ENCODE measurements at places on chromosomes 2 and 18.

GRCh38 chr18:79643054-79643984 is 36.3 kb upstream of the CTDP1 start:
- no peak for DNase-seq

DNA sequence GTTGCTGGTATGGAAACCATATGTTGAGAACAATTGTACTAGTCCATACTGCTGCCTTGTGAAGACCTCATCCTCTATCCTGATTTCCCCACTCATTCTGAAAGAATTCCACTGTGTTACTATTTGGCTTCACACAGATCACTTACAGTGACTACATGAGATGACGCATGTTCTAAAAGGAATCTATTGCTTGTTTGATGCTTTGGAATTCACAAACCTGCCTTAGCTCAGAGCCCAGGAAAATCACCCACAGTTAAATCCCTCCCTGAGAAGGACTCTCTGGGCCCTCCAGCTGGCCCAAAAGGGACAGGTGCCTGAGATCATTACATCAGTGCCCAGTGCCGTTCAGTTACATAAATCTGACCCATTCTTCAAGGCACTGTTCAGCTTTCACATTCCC is 45.3 kb downstream of the KLHL29 start:
- no peak for DNase-seq

DNA sequence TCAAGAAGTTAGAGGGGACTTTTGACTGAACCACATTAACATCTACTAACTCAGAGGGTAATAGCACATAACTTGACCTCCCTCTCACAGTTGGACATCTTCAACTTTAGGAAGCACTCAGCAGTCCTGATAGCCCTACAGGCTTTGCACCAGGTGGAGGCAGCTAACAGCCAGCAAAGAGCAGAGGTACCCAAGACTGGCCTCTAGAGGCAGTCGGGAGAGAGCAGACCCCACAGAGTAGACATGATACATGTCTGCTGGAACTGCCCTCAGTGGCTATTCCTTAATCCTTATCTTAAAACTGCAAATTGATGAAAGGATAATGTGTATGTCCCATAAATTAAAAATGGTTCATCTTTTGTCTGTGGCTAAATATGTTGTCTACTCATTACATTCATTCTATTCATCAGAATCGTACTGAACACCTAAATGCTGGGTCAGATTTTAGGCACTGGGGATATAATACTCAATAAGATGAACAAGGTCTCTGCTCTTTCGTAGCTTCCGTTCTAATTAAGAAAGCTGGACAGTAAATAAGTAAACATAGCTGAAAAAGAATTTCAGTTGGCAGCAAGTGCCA is 49.8 kb downstream of the CAB39 start:
- peak; percentile 1 for DNase-seq

- peak; percentile 35 for DNase-seq
Measured at GRCh38 chr18:59067873-59068272, 71.8 kb upstream of the SEC11C start.

DNA sequence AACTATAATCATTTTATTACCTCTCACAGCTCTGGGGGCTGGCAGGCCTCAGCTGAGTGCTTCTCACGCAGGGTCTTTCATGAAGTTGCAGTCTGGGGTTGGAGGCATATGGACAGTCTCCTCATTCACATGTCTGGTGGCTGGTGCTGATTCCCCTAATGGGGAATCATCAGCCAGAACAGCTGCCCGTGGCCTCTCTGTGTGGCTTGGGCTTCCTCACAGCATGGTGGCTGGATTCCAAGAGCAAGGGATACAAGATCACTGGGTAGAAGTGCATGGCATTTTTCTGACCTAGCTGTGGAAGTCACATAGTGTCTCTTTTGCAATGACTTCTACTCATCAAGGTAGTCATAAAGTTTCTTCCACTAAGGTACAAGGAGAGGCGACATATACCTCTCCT is 59.0 kb upstream of the LAPTM4A start:
- no peak for DNase-seq

GRCh38 chr2:45043174-45043573 is 33.9 kb upstream of the SIX2 start:
- no peak for DNase-seq

DNA sequence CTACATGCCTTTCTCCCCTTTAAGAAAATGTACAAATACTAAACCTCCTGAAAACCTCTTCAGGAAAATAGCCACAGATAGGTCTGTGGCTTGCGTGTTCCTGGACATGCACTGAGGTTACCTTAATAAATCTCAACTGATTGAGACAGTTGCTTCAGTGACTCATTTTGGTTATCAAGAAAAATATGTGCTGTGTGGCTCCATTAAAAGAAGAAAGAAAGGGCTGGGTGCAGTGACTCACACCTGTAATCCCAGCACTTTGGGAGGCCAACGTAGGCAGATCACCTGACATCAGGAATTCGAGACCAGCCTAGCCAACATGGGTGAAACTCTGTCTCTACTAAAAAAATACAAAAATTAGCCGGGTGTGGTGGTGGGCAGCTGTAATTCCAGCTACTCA is 27.1 kb downstream of the CREG2 start:
- no peak for DNase-seq

DNA sequence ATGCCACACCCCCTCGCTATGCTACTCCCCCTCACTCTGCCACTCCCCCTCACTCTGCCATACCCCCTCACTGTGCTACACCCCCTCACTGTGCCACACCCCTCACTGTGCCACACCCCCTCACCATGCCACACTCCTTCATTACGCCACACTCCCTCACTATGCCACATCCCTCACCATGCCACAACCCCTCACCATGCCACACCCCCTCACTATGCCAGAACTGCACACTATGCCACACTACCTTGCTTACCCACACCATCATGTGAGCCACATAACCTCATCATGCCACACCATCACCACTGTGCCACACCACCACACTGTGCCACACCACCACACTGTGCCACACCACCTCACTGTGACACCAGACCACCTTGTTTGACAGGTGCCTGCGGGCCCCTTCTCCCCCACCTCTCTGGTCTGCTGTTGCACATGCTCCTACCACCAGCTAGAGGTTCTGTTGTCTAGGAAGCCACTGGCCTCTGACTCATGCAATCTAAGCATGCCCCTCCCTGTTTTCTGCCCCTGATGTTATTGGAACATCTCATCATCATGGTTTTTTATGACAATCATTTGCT is 22.0 kb downstream of the MARCHF4 start:
- no peak for DNase-seq

DNA sequence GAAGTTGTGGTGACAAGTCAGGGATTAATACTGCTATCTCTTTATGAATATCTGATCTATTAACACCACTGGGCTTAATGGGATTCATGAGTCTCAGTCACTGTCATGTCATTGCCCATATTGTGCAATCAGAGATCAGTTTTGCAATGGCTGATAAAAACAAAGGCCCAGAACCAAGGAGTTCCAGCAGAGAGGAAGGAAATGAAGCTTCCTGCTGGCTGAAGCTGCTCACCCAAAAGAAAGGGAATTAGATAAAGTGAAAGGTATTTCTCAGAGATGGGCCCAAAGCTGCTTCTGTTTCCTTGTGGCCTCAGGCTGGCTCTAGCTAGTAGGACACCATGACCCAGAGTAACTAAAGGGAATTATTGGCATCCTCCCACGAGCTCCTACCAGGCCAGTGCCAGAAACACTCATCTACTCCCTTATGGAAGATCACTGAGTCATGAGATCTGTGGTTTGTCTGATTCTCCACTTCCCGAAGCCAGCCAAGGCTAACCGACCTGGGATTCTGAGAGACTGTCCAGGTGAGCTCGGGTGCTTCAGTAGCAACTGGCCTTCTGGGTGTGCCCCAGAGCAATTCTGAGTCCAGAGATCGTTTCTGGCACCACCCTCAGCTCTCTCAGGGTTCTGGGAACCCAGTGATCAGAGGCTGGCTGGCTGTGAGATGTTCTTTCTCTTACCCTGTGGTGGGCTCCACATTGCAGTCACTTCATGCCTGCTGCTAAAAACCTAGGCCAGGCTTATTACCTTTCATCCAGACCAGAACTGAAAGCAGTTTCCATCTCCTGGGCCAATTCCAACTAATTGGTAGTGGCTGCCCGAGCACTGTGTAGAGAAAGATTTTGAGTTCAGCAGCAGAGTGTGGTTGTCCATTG is 129.5 kb upstream of the PELI1 start:
- no peak for DNase-seq

- DNase-seq, result no peak
Measured at GRCh38 chr2:120675460-120676130, 60.1 kb upstream of the GLI2 start.

DNA sequence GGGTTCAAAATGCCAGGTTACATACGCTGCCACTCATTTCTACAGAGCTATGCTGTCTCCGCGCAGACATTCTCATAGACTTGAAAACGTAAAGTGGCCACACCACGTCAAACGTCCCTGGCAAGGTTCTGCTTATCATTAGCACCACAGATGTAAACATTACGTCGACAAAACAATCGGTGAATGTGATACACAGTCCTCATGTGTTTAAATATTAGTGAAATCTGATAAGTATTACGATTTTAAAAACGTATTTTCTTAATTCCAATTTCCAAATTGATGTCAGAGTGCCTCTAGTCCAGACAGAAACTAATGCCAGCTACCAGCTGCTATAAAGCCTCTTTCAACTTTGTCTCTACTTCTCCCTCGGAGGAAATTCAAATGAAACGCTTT is 1.2 kb downstream of the STK17B start:
- DNase-seq, result peak; percentile 50

DNA sequence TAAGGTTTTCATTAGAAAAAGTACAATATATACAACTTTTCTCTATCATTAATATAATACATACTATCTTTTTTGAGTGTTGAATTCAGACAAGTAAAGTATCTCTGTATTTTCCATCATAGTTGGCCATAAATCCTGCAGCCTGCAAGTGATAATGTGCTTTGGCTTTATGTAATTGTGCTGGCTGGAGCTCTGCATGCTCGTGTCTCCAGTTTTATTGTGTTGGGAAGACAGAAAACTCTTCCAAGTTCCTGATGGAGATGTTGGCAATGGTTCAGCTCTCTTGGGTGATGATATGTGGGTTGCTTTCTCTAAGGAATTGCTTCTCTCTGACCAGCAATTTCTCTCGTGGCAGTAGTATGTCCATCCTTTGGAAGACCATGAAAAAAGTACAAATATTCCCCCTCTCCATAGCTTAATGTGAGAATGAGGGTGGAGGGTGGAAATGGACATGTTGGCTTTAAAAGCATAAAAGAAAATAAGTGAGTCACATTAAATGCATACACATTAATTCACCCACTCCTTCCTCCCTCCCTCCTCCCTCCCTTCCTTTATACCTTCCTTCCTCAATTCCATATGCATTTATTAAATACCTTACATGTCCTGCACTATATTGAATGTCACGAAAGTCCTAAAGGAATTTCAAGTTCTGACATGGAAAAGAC is 344.2 kb downstream of the MTX2 start:
- peak; percentile 6 for DNase-seq

GRCh38 chr2:27085673-27086089 is 891 bp upstream of the KHK start:
- DNase-seq, result peak; percentile 37

Measured in NCI-H1105 treated with DMSO at 0.1 percent for 48 hours (cell line).